ENCODE measurements at places on chromosomes 1 and 21. TPM values are rescaled to one million over a fixed set of nuclear protein-coding genes. Genes with fewer than 3 reads are reported as not detected.

DNA sequence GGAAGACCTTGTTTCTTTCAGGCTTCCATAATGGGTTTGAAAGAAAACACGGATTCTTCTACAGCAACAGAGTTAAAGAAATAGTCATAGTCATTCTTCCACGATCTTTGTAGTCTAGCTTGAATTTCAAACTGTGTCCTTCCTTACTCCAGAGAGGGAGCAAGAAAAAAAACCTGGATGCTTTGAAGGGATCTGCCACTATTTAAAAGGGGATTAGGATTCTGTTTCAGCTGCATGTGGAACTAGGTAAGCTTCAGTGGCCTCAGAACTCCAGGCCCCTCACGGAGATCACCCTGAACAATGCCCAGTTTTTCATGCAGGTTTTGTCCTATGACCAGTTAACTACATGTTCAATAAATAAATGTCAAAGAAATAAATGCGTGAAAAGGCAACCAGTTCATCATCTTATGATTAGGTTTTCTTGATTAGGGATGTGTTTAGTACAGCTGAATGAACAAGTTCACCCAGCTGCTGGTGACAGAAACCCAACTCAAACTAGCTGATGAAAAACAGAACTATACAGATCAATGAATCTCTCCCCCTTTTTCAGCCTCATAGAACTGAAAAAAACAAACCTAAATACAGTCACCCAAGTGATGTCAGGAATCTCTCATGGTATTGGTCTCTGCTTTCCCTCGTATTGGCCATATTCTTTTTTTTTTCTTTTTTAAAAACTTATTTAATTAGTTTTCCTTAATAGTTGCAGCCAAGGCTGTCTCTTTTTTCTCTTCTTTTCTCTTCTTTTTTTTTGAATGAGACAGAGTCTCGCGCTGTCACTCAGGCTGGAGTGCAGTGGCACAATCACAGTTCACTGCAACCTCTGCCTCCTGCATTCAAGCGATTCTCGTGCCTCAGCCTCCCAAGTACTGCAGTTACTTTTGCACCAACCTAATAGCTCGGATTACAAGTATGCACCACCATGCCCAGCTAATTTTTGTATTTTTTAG is 14.6 kb upstream of the MPZL1 start:
- DNase-seq = no peak

- peak; percentile 40 for DNase-seq
Measured at GRCh38 chr1:31244326-31244725, 4.6 kb upstream of the NKAIN1 start.

DNA sequence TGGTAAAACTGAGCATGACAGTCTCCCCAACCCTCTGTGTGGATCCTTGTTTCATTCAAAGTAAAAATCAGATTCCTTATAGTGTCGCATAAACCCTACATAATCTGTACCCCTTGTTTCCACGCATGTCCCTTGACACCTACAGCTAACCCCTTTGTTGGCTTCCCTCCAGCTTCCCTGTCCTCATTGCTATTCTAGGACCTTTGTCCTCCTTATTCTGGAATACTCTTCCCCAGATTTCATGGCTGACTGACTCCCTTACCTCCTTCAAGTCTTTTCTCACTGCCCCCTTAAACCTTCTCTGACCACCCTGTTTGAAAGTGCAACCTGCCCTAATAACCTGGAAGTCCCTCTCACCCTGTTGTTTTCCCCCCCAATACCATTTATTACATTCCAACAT is 4.0 kb downstream of the RNF11 start:
- no peak for DNase-seq

LDLRAD1 gene
- total RNA-seq = 2.9 TPM

IQCC gene
- 1.6 TPM for total RNA-seq

RGS4 gene
- 38.5 TPM for total RNA-seq

C21orf91 gene
- 17.3 TPM for total RNA-seq
